ENCODE measurements at places on chromosomes 1 and 21. TPM values are rescaled to one million over a fixed set of nuclear protein-coding genes. Genes with fewer than 3 reads are reported as not detected.

The ERICH3 gene
- total RNA-seq, result not detected

The MEX3A gene
- total RNA-seq, result 0.38 TPM

DNA sequence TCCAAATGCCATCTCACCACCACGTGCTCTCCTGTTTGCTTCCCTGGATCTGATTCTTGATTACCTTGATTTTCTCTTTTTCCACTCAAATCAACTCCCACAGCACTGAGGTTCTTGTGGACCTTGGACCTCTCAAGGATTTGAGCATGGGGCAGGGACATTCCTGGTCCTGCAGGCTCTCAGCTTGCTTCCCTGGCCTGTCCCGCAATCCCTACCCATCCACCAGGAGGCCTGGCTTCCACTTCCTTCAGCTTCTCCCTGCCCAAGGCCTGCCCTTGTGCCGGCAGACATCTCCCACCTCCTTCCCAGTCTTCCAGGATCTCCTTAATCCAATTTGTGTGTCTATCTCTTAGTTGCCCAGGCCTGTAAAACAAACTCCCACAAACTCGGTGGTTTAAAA is 21.6 kb downstream of the PLA2G2A start:
- DNase-seq, result no peak

The SYF2 gene
- 78.7 TPM for total RNA-seq

GRCh38 chr1:22685591-22686059 is 25.0 kb upstream of the EPHB2 start:
- no peak for DNase-seq

DNA sequence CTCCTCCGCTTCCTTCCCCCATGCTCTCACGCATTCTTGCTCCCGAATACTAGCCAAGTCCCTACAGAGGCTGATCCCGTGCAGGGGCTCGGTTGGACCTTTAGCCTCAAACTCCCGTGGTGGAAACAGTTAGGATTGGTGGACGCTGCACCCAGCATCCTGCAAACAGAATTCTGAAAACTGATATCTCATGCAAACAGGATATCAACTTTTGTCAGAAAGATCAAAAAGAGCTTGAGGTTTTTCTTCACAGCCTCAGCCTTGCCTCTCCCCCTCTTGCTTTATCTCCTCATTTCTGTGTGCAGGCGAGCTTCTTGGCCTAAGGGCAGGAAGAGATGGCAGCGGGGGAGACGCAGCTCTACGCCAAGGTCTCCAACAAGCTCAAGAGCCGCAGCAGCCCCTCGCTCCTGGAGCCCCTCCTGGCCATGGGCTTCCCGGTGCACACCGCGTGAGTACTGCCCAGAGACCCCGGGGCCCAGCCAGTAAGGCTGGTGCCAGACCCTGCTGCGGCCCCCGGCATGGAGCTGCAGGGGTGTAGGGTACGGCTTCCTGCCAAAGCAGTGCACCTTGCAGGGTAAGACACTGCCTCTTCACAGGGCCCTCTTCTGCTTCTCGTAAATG is at the start of gene UBASH3A:
TSS of gene UBASH3A (plus strand) at position 292 of the 621 bp plus-strand sequence. CDS start at position 336, 44 bp downstream.
- peak; percentile 69 for DNase-seq

GRCh38 chr1:237737448-237737847 is 153.3 kb downstream of the ZP4 start:
- no peak for DNase-seq

The SMIM11 gene
- total RNA-seq, result 6.2 TPM

The SPRR2G gene
- not detected for total RNA-seq

The USH2A gene
- total RNA-seq, result not detected

GRCh38 chr1:209838537-209838936 is 10.8 kb downstream of the UTP25 start:
- DNase-seq, result no peak

The TNFRSF25 gene
- 378 TPM for total RNA-seq

DNA sequence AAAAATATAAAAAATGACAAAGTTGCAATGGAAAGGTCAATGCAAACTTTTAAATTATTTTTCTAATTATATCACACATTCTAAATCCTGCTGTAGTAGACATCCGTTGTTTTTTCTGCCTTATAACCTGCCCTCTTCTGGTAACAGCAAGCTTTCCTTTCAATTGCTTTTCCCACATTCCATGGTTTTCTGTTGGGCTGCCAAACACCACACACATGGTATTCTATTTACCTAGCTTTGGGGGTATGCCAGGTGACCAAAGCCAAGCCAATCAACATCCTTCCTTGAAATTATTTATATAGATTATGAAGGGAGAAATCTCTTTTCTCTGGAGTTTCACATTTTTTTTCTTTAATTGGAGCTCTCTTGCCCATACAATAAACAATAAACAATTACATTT is 3.4 kb upstream of the LAMC1 start:
- no peak for DNase-seq

DNA sequence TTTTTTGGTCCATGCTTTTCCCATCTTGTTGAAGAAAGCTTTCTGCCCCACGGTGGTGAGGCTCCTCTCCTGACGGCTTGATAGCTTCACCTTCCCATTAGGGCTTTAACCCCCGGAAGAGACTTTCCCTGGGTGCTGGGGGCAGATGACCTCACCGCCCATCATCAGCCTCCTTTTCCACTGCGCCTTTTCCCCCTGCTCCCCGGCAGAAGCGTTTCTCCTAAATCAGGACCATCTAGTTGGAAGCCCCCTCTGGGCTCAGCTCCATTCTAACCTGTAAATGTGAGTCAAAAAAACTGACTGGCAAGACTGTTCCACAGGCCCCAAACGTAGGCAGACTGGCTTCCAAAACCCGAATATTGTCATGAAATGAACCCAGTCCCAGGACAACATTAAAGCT is 6.7 kb downstream of the POFUT2 start:
- DNase-seq, result no peak

The IFNLR1 gene
- 4.6 TPM for total RNA-seq

- peak; percentile 51 for DNase-seq
These were observed 2.8 kb downstream of the LAPTM5 start for GRCh38 chr1:30754684-30755171.

DNA sequence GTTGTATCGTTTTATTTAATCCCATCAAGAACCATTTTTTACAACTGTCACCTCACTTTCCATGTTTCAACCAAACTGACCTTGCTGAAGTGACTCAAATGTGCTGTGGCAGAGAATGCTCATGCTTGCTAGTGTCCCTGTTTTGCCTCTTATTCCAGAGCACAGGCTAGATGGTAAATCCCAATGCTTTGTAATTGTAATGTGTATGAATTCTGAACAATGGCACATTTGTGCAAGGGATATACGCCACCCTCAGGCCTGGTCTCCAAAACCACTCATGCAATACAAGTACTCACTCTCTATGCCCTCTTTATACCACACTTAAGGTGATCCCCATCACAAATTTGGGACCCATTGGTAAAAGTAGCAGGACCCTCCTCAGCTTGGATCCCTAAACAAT is 313.6 kb downstream of the HHIPL2 start:
- no peak for DNase-seq

- no peak for DNase-seq
These were observed 36.2 kb upstream of the HFM1 start for GRCh38 chr1:91440847-91441246.

GRCh38 chr1:151145304-151146071 is 943 bp downstream of the SEMA6C start:
- DNase-seq, result no peak

The TBX15 gene
- not detected for total RNA-seq

The DPYD gene
- total RNA-seq, result 39.3 TPM

DNA sequence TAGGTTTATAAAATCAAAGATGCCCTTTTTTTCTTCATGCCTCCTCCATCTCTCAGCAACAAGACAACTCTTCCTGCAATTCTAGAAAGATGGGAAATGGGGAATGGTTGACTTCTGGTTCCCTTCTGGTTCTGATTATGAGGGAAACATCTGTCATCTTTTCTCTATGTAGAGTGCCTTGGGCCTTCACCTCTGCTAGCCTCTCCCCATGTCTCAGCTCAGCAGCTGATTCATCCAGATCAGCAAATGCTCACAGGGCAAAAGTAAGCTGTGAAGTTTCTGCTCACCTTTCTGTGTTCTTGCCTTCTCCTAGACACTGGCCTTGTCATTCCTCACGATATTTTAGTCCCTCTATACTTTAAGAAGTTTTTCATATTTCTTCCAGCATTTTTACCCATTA is 17.8 kb upstream of the BECN2 start:
- DNase-seq, result no peak

The L1TD1 gene
- not detected for total RNA-seq

The BEST4 gene
- total RNA-seq, result 2.2 TPM

- DNase-seq, result no peak
These were observed 575.0 kb upstream of the CHRM3 start for GRCh38 chr1:238811211-238811879.

The SH2D5 gene
- not detected for total RNA-seq

The GREM2 gene
- not detected for total RNA-seq

DNA sequence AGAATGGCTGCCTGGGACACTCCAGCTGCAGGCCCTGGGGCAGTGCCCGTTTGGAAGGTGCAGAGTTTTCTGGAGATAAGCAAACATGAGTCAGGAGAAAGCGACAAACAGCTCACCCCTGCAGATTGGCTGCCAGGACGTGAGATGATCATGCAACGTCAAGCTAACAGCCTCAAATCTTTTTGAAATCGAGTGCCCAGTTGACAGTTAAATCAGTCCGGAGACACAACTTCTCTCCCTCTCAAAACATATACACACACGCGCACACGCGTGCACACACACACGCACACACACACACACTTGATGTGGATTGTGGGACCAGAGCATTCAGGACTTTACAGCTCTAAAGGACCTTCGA is 49.4 kb downstream of the TENT5C start:
- no peak for DNase-seq

- no peak for DNase-seq
These were observed 11.4 kb upstream of the KLHL12 start for GRCh38 chr1:202938287-202938925.

The NR5A2 gene
- total RNA-seq, result not detected

DNA sequence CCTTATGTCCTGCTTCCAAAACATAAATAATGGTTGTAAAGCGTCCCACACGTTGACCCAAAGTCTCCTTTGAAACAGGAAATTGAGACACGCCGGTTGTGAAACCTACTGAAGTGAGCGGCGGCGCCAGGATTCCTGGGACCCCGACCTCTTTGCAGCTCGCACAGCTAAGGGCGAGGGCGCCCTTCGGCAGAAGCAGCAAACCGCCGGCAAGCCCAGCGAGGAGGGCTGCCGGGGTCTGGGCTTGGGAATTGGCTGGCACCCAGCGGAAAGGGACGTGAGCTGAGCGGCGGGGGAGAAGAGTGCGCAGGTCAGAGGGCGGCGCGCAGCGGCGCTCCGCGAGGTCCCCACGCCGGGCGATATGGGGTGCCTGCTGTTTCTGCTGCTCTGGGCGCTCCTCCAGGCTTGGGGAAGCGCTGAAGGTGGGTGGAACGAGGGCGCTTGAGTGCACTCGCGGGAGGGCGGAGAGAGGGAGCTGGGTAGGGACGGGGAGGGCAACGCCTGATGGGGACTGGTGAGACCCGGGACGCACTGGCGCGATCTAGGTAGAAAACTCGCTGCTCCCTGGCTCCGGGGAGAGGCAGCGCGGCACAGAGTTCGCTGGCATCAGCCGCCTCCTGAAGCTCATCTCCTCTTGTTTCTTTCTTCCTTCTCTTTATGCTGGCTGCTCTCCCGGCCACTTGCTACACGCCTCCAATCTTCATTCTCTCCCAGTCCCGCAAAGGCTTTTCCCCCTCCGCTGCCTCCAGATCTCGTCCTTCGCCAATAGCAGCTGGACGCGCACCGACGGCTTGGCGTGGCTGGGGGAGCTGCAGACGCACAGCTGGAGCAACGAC is at the start of gene CD1D:
TSS of gene CD1D (plus strand) at position 155 of the 836 bp plus-strand sequence. CDS start at position 362, 207 bp downstream.
- no peak for DNase-seq

The LCE6A gene
- not detected for total RNA-seq

The EFNA4 gene
- 4.6 TPM for total RNA-seq

DNA sequence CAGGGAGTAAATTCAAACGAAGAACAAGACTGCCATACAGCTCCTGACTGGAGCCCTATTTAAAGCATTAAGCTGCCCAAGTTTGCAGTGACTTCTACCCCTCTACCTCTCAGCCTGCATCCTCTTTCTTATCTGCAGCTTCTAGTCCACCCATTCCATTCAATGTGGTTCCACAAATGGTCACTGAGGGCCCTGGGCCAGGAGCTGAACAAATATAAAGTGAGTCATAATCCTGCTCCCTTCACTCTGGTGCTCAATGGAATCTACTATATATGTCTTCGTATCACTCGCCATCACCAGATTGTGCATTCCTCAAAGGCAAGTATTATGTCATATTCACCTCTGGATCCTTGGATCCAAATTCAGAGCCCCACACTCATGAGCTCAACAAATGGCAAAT is 398.7 kb downstream of the BRINP2 start:
- DNase-seq, result no peak

The UBE2U gene
- not detected for total RNA-seq

The ATP5PO gene
- 139 TPM for total RNA-seq

The INAVA gene
- not detected for total RNA-seq

- no peak for DNase-seq
These were observed 314.1 kb upstream of the USP25 start for GRCh38 chr21:15415541-15416261.

GRCh38 chr1:8424539-8425116 is 106.7 kb downstream of the SLC45A1 start:
- DNase-seq, result no peak

The HIVEP3 gene
- 6.3 TPM for total RNA-seq

The KLHL17 gene
- 36.4 TPM for total RNA-seq

DNA sequence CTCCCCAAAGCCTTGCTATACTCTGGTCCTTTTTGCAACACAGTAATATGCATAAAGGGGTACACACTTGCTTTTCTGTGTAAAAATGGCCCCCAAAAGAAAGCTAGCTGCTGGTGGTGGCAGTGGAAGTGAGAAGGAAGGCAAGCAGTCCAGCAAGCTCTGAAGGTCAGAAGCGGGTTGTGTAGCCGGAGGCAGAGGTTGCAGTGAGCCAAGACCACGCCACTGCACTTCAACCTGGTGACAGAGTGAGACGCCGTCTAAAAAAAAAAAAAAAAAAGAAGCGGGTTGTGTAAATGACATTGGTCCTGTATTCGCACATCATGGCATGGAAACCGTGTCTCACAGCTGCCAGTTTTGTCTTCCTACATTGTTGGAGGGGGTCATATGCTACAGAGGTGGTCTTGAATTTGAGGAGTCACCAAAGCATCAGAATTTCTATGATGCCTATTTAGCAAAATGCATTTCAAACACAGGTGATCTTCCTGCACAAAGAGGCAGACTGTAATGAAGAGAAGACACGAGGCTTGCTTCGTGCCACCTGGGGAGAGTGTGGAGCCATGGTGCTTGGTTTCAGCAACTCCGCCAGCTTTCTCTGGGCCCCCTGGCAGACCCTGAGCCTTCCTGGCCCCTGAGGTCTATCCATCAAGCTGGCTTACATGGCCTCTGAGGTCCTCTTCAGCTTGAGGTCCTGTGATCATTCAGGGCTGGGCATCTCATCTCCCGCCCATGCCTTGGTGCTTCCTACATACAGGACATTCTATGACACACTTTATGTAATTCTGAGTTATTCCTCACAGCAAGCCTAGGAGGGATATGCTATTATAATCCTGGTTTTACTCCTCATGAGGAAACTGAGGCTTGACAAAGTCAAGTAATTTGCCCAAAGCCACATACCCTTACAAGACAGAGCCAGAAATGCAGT is 71.0 kb downstream of the TOMM20 start:
- DNase-seq, result no peak

The STYXL2 gene
- total RNA-seq, result not detected

- no peak for DNase-seq
These were observed 492.0 kb upstream of the USP24 start for GRCh38 chr1:55707196-55707595.

GRCh38 chr1:155913969-155914757 is 3.0 kb upstream of the RIT1 start:
- no peak for DNase-seq

- no peak for DNase-seq
These were observed 9.7 kb downstream of the MYOG start for GRCh38 chr1:203076031-203076511.

- DNase-seq, result no peak
These were observed 10.4 kb downstream of the SAMSN1 start for GRCh38 chr21:14535702-14536101.
